Thymus (tissue), 14 donors: ENCODE measurements at places on chromosomes 1 and 21.
A peak's percentile ranks its signal among the peaks of the same experiment; 100 is the strongest.

DNA sequence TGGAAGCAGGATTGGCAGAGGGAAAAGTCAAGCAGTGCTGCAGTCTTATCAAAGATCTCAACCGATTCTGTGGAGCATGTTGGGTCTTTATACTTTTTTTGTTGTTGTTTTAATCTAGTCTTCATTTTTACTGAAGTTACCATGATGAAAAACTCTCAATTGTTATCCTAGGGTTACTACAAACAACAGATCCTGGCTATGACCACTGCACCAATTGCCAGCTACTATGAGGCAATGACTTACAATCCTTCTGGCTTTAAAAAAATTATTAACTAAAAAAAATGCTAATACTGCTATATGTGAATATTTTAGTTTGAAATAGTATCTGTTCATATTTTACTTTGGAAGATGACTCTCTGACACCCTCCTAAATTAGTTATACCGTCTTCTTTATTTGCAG lies 145.9 kb downstream of the CNIH3 start:
- no peak for DNase-seq

- DNase-seq: no peak
These were observed 51.4 kb downstream of the ZBTB18 start for GRCh38 chr1:244102468-244102867.

DNA sequence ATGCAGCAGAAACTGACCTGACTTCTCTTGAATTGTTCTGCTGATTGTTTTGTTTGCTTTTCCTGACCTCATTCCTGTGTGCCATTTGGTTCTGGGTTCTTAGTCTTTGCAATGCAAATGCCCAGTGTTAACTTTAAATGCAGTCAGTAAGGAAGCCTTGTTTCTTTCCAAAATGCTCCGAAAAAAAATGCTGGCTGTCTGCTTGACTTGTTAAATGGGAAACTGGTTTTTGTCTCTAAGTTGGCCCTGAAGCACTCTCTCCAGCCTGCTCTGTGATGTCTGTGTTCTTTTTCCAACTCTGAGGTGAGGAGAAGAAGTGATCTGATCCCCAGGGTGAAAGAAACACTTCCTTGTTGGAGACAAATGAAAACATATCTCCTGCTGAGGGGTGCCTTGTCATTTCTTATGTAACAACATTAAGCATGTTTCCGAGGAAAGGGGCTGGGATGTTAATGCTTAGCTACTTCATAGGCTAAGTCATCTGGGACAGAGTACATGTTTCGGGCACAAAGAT lies 256.3 kb upstream of the ADGRL4 start:
- no peak for DNase-seq

DNA sequence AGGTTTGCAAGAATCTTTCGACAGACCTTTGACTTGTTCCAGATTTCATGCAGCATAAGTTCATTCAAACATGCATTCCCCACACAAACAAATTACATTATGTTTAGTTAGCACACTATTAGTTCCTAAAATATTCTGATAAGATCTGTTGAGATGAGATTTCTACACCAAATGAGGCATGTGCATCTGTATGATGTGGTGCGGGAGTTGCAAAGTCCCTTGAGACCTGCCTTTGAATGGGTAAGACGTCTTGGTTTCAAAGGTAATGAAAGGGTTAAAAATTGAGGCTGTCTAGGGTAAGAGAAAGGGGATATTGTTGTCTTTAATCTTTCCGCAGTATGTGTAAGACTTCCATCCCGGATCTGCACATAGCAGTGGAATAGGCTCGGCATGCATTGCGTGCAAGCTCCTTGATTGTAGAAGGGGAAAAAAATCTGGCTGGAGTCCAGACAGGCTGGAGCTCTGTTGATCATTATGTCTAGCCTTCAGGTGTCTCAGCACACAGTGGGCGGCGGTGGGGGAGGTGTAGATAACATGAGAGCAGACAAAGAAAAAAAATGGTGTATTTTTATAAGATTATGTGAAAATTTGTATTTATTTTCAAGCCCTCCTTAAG lies 296.6 kb downstream of the PTPRC start:
- DNase-seq: peak; percentile 84

- DNase-seq: no peak
These were observed 49.0 kb downstream of the KCNN3 start for GRCh38 chr1:154821083-154821482.

GRCh38 chr21:38244885-38245869 lies 11.6 kb upstream of the KCNJ15 start:
- no peak for DNase-seq

DNA sequence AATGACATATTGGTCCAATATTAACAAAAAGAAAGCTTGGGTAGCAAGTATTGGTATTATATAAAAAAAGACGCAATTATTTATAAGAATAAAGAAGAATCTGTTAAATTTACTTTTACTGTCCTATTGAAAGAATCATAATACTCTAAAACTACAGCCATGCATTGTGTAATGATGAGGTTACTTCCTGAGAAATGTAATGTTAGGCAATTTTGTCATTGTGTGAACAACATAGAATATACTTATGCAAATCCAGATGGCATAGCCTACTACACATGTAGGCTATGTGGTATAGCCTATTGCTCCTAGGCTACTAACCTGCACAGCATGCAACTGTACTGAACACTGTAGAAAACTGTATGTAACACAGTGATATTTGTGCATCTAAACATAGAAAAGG lies 121.2 kb upstream of the PTGFR start:
- no peak for DNase-seq

GRCh38 chr1:81887421-81888144 lies 86.8 kb downstream of the ADGRL2 start:
- no peak for DNase-seq

DNA sequence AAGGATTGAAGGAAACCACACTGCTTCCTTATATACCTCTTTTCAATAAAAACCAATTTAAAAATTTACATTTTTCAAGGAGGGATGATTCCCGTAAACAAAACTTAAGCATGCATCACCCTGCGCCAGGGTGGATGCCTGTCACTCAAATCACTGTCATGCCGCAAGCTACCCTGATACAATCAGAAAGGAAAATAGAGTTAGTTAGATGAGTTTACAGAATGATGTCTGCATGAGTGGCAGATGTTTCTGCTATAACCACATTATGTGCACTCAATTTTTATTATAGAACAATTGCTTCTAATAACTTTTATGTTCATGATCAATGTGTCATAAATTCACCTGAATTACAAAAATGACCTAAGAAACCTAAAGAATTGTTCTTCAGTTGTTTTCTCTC lies 123.4 kb upstream of the ADGRL4 start:
- no peak for DNase-seq

- DNase-seq: no peak
These were observed 14.3 kb upstream of the LSM10 start for GRCh38 chr1:36411674-36412648.

GRCh38 chr1:205518661-205519540 lies 14.4 kb downstream of the CDK18 start:
- DNase-seq: no peak

GRCh38 chr1:78627321-78627720 lies 7.1 kb downstream of the IFI44L start:
- no peak for DNase-seq

GRCh38 chr1:241950390-241950789 lies 7.2 kb upstream of the BECN2 start:
- DNase-seq: no peak

GRCh38 chr1:2174348-2175054 lies 20.1 kb downstream of the FAAP20 start:
- DNase-seq: peak; percentile 58

DNA sequence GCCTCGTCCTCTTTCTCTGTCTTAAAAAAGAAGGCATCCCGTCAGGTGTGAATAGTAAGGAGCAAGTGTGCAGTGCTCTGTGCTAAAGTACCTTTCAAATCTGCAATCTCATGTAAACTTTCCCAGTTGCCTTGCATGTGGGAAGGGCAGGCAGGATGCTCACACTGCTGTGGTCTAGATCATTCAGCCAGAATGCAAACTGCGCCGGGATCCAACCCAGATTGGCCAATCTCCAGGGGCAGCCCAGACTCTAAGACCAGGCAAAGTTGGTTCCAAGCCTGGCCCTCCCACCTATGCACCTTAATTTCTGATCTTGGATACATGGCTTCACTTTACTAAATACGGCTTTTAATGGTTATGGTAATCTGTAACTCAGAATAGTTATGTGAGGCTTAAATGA lies 3.2 kb upstream of the MAP1LC3C start:
- DNase-seq: no peak

GRCh38 chr1:204409123-204409522 lies 2.5 kb downstream of the PPP1R15B start:
- no peak for DNase-seq

DNA sequence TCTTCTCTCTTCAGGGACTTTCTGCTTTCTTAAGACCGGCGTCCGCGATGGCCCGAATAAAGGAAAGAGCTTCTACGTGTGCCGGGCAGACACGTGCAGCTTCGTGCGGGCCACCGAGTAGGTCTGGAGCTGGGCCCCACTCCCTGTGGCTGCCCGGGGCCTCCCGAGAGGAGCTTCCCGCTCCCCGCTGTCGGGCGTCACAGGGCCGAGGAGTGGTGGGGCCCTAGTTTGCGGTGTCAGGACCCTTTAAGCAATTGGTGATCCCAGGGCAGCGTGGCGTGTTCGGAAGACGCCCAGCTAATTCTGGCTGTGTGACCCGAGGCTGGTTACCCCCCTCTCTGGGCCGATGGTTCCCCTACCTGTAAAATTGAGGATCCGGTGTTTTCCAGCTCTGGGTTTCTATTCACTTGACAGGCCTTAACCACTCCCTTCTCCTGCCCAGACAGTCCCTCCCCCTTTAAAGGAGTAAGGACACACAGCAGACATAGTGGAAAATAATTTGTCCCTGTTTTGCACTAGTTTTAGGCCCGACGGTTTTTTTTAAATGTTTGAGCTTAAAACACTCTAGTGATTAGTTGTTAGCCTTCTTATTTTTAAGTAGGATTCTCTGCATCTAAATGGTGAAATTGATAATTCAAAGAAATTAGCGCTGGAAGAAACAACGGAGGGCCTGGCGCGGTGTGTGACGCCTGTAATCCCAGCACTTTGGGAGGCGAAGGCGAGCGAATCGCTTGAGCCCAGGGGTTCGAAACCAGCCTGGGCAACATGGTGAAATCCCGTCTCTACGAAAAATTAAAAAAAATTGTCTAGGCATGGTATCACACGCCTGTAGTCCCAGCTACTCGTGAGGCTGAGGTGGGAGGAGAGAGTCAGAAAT lies 553 bp downstream of the TTF2 start:
- no peak for DNase-seq

DNA sequence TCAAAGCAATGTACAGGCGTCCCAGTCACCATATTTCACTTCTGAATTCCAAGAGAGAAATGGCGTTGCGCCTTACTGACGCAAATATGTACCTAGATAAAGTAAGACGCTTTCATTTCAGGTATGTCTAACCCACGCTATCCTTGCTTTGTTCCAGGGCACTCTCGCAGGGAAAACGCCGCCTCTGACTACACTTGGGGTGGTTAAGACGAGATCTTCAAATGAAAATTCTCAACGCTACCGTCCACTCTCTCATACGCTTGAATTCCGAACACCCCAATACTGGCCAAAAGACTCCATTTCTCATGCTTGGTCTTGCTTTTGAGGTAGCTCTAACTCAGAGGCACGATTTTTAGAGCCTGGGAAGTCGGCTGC lies 736 bp upstream of the ZMPSTE24 start:
- DNase-seq: no peak

DNA sequence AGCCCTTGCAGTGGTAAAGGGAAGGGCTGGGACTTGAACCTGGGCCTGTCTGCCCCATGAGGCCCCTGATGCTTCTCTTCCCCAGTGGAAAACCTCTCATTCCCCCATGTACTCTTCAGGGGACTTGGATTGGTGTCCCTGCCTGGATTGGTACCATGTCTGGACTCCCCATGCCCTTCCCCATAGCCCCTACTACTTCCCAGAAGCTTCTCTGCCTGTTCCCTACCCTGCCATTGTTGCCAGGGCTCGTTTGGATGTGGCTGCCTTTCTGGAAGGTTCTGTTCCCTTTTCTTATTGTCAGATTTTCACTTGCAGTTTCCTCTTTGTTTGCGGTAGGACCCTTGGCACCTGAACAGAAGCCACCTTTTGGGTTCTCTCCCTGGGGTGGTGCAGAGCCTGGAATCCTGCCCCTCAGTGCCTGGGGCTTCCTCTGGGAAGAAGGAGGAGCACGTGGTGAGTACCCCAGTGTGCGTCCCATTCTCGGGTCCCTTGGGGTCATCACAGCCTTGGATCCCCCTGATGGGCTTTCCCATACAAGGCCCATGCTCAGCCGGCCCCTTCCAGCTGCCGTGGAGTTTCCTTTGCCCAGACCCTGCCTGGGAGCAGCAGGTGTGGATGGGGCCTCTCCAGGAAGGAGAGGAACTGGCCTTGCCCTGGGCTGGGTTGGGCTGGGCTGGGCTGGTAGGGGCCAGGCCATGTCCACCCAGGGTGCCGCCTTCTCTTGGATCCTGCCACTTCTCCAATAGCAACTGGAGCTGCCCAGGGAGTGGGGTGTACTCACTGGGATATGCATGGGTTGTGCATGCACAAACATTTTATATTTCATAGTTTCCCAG lies 281.1 kb downstream of the PTPRU start:
- no peak for DNase-seq

DNA sequence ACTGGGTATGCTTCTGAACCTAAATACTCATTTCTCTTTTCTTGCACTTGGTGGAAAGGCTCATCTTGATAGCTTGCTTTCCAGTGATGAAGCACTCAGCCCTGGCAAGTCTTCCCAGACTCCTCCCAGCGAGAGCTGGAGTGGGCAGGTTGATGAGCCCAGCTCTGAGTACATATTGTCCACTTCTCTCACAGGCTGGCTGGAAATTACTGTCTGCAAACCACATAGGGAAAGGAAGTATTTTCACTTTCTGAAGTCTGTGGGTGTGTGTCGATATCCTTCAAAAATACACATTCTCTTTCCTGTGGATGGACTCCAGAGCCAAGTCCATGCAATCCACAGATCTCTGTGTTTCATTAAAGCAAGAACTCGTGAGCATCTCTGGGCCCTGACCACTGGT lies 38.7 kb upstream of the CNTN2 start:
- DNase-seq: no peak

- no peak for DNase-seq
These were observed 16.2 kb downstream of the ROR1 start for GRCh38 chr1:63789856-63790605.

DNA sequence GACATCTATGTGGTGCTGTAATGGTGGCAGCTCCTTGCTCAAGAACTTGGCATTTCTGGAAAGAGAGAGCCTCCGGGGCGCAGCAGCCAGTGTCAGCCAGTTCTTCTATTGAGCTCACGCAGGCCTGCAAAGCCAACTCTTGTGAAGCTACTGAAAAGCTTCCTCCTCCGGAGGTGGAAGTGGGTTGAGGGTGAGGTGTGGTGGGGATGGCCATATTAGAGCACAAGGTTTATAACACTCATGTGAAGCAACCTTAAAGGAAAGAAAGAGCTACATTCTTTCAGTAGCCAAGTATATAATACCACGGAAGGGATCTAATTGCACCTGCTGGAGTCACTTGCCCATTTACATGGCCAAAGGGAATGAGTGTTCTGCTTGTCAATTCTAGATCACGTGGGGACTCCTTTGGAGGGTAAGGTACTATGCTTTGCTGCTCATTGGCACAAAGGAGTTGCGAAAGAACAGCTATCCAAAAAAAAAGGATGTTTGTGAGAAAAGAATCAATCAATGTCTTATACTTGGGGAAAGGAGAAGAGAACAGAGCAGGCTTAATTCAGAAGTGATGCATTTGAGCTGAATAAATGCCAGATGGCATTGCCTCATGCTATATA lies 18.3 kb upstream of the MAP10 start:
- no peak for DNase-seq

GRCh38 chr1:22380024-22380785 lies 71.4 kb upstream of the ZBTB40 start:
- no peak for DNase-seq
